NK-92 treated with Interleukin-12 subunit alpha and Interleukin-12 subunit beta, amount 100 ng/mL, for 24 hours (cell line): ENCODE measurements at places on chromosomes 6 and 20.

DNA sequence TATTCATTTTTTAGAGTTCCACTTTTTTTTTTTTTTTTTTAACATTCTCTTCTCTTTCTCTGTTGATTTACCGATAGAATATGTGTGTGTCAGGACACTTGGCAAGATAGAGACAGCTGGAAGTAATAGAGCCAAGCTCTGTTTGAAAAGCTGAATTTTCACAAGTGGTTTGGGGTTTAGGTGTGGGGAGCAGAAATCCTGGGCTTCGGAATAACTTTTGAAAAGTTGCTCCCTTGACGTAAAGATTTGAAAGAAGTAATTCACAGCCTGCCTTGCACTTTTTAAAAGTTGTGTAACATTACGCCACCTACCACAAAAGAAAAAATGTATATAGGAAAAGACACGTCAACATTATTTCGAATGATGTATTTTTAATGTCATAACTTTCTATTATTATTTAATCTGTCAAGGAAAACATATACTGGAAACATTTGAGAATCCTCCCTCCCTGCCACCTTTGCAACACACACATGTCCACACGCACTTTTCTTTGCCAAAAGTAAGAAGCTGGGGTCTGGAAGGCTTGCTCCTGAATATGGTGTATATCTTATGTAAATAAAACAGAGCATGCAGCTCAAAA is 917.9 kb downstream of the KIF16B start:
- no peak for DNase-seq

DNA sequence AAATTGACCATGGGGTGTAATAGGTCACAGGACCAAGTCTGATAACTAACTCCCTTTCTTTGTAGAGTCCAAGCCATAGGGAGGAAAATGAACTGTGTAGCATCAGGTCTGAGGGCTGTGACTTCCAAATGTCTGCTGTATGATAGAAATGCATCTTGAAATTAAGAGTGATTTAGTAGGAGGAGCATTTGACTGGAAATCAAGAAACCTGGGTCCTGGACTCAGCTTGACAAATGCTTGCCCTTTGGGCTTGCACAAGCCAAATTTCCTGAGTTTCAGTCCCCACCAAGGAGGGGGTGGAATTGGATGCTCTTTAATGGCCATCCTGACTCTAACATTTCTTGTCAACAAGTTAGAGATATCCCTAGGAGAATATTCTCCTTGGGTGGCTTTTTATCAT is 187.0 kb downstream of the PDE7B start:
- DNase-seq, result no peak

GRCh38 chr6:163263196-163263595 is 151.3 kb upstream of the QKI start:
- no peak for DNase-seq

DNA sequence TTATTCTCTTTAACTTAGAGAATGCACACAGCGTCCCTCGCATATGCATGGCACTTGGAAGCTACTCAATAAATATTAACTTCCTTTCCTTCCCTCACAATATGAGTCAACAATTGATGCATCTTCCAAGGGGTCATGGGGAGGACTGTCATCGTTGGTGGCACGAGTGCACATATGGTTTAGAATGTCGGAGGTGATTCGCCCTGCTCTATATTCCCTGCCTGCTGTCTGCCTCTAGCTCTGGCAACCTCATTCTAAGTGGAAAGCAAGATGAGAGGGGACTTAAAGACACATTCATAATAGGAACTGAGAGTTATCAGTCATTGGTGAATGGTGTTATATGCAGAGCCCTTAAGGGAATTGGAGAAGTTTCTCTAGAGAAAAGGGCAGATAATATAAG is 44.6 kb downstream of the MAK start:
- no peak for DNase-seq

DNA sequence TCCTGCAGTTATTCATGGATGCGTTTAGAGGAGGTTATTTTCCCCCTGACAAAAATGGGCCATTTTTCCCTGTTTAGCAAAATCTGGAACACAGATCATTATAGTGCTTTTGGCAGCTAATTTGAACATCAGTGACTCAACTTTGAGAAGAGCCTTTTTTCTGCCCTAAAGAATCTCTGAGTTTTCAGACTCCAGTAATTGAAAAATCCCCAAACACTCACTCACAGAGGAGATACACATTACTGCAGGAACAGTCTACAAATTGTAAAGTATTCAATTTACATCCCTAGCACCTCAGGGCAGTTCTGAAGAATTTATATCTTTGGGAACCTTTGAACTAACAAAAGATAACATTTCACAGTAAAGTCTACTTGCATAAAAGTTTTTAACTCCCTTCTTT is 966.6 kb upstream of the SLC35B3 start:
- no peak for DNase-seq

DNA sequence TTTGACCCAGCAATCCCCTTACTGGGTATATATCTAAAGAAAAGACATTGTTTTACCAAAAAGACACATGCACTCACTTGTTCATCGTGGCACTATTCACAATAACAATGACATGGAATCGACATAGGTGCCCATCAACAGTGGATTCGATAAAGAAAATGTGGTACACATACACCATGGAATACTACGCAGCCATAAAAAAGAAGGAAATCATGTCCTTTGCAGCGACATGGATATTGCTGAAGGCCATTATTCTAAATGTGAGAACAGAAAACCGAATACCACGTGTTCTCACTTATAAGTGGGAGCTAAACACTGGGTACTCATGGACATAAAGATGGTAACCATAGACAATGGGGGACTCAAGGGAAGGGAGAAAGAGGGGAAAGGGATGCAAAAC is 222.3 kb downstream of the RNGTT start:
- no peak for DNase-seq

DNA sequence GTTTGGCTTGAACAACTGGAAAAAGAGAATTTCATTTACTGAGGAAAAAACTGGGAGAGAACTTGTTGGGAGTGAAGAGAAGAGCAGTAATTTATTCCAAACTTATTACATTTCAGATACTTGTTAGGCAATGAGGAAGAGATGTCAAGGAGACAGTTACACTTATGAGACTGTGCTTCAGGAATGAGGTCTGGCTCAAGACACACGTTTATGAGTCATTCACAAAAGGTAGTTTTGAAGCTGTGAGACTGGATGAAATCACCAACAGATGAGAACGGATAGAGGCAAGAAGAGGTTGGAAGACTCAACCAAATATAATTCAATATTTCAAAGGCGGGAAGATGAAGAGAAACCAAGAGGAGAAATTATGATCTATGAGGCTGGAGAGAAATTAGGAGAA is 70.6 kb upstream of the DEFB112 start:
- no peak for DNase-seq

DNA sequence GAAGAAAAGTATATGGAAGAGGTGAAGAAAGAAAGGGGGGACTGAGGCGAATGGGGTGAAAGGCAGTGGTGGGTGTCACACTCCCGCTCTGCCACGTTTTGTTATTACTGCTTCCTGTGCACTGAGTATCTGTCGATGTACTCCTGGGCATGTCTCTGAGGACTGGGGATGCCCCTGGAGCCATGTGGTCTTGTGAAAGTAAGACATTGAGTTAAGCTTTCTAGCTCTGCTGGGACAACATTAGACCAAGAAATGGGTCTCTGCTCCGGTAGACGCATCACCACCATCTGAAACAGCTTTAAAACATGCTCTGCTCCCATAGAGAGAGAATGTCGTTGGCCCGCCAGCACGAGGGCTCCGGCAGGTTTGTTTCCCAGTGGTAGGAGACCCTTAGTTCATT is 40.0 kb downstream of the IRF4 start:
- no peak for DNase-seq

DNA sequence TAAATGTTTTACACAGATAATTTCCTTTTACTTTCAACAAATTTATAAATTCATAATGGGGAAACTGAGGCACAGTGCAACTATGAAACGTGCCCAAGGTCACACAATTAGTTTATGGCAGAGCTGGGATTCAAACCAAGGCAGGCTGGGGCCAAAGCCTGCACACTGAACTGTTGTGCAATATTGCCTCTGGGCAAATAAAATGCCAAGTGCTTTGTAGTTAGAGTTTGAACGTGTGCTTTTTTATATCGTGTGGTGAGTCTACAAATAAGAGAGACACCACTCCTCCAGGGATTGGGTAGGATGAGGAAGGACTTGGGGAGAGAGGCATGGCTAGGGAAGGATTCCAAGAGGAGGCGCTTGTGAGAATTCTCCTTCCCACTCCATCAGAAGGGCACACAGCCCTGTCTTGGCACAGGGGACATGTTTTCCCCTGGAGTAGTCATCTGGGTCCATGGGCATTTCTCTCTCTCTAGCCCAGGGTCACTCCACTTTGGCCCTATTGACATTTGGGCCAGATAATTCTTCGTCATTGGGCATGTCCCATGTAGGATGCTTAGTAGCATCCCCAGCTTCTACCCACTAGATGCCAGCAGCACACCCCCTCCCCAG is 2.8 kb upstream of the CDH22 start:
- no peak for DNase-seq

DNA sequence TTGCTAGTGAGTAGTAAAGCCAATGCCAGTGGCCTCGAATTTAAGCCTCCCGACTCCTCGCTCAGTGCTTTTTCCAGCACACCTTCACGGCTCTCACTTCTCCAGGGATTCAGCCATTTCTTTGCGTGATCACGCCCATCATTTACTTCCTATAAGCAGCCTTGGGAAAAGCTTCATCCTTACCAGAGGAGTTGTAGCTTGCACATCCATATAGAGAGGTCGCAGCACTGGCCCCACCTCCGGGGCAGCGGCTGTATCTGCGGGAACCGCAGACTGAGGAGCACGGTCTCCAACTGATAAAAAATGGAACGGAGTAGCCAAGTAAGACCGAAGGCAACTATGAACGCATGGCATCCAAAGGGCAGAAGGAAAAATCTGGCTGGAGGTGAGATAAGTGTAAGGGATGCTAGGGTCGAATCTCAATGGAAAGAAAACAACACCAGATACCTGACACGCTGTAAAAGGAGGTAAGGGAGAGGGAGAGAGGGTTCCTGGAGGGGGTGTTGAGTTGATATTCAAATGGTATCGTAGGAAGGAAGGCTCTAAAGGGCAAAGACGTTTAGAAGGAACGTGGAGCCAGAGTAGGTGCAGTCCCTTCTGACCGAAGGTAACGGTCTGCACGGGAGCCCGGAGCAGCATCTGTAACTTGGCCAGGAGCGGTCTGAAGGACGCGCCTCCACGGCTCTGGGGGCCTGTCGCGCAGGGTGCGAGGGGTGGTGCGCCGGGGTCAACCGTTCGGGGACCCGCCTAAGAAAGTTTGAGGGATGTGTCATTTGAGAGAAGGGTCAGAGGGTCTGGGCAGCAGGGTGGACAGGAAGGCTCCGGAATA is 640 bp downstream of the NFS1 start:
- DNase-seq, result no peak
